ENCODE measurements at places on chromosomes 12 and 14.

DNA sequence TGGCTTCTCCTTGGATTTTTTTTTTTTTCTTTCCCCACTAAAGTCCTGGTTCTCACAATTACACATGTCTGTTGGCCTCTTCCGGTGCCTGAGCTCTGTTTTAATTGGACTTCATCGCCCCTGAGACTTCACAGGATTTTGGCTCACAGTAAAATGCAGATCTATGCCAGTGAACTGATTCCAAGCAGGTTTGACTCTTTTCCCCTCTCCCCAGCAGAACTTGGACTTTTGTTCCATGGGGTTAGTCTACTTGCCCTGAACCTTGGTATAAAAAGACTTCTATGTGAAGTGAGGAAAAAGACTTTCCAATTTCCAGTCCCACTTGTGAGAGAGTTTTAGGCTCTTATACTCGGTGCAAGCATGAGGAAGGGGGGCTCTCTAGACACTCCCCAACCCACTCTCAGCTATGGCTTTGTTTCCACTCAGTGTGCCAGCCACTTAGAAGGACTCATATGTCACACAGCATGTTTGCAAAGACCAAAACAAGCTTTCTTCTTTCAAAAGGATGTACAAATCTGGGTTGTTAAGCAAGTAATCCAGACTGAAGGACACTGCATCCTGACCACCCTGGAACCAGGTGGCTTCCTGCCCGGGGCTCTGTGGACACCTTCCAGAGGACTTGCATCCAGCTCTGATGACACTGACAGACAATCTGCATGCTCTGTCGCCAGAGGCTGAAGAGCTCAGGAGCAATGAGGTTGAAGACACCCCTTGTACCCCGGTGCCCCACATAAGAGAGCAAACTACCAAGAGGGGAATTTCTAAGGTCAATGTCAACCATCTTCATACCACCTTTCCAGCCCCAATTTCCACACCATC is 221.9 kb upstream of the EGLN3 start:
- DNase-seq = no peak

GRCh38 chr14:26605602-26606001 is 7.8 kb upstream of the NOVA1 start:
- DNase-seq = no peak

GRCh38 chr14:72636094-72636493 is 257.8 kb downstream of the DPF3 start:
- DNase-seq = peak; percentile 51

DNA sequence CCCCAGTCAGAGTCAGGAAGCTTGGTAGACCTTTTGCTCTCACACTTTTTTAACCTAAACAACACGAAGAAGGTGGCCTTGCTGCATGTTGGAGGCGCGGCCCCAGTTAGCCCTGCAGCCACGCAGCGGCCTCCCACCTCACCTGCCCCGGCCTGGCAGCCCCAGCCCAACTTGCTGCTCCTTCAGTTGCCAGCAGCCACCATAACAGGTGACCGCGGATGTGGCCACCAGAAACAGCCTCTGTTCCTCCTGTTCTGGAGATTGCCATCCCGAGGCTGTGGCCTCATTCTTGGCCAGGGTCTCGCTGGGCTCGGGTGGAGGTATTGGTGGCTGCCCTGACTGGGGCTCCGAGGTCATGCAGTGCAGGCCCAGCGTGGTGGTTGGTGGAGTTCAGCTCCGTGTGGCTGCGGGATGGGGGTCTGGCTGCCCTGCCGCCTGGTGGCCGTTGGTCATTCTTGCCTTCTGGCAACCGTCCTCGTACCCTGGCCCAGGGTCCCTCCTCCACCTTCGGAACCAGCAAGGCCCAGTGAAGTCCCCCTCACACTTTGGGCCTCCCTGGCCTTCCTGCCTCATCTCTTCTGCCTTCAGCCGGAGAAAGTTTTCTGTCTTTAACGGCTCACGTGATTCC is 20.7 kb upstream of the TEX22 start:
- no peak for DNase-seq

DNA sequence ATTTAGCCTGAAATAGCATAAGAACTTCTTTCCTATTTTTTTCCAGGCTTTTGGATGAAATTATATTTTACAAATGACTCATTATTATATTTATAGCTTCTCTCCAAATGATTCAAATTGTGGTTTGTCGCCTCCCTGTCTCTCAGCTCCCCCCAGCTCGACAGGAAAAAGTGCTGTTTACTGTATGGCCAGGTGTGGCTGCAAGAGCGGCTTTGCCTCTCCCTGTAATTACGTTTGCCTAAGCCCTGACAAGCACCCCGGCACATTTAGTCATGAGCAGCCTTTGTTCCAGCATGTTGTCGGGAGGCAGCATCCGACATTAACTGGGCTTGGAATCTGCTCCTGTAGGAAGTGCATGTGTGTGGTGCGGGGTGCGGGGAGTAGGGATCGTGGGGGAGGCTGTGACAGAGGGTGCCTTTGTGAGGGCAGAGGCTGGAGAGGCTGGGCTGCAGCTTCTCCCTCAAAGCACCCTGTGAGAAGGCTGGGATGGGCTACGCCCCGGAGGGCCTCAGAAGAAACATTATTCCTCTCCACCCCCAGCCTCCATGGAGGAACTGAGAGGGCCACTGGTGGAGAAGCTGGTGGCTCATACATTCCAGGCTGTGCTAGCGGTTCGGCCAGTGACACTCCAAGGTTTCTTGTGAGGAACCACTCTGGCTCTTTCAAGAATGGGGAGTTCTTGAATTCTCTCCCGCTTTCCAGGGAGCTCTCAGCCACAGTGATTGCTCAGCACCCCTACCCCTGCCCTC is 42.1 kb upstream of the CTDSP2 start:
- no peak for DNase-seq

DNA sequence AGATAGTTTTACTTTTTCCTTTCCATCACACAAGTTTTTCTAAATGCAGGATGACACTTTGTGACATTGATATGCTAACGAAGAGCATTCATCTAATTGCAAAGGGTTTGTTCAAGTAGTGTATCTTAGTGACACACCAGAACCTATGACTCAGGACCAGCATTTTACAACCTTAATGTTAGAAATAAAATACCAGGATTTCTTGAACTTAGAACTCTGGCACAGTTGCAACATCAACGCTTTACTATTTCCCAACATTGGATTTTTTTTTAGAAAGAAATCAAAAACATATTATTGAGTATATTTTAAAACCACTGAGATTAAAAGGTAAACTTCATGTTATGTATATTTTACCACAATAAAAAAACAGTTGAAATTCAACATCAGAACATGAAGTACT is 17.9 kb upstream of the PLEKHG6 start:
- DNase-seq = no peak

DNA sequence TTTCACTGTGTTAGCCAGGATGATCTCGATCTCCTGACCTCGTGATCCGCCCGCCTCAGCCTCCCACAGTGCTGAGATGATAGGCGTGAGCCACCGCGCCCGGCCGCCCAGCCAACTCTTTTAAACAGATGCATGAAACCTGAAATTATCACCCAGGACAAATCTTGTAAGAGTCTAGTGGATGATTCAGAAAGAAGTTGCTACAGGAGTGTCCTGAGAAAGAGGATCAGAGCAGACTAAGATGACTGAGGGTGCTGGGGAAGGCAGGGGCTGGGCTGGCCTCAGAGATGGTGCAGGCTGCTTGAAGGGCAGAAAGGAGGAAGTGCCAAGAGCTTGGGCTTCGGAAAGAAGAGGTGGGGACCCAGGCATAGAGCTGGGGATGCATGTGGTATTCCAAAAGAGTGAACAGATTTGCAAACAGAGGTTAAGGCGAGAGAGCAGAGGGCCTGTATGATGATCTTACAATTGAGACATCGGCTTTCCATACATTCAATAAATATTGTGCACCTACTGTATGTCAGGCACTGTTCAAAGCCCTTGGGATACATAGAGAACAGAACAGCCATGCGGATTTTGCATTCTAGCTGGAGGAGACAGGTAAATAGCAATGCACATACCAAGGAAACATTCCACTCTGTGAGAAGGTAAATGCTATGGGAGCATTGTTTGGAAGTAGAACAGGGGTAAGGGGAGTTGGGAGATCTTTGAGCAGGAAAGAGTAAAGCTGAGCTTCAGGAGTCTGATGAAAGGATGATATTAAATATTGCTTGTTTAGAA is 7.4 kb upstream of the CD9 start:
- DNase-seq = no peak

- no peak for DNase-seq
Observed at GRCh38 chr12:77510985-77511384, 319.7 kb upstream of the NAV3 start.

DNA sequence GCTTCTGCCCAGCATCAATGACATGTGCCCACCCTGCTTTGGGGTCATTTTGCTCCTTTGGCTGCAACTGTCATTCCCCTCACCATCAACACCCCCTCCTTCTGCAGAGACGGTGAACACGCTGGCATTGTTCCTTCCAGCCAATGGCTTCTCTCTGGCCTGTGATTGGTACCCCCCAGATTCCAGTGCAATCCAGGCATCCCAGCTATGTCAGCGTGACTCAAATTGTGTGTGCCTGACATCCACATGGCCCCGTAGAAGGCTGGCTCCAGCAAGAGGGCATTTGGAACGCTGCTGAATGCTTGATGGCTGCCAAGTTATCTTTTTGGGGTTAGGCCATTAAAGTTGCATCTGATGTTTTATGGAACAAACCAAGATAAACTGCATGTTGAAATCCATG is 21.0 kb upstream of the CCND2 start:
- no peak for DNase-seq

GRCh38 chr12:11872055-11872454 is 198.7 kb upstream of the BCL2L14 start:
- DNase-seq = no peak

DNA sequence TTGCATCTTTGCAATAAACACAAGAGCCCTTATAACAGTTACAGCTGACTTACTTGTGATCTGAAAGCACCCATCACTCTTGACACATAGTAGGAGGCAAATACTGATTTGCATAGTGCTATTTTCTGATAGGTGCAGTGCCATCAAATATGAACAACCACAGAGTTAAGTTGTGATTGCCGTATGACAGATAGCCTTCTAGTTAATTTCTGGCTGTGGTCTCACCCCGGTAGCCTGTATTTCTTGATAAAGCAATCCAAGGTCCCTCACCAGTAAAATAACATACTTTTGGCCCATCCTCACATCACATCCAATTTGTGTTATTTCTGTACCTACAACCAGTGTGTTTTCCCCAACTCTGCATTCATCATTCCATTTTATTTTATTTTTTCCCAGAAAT is 23.3 kb upstream of the STYK1 start:
- no peak for DNase-seq

DNA sequence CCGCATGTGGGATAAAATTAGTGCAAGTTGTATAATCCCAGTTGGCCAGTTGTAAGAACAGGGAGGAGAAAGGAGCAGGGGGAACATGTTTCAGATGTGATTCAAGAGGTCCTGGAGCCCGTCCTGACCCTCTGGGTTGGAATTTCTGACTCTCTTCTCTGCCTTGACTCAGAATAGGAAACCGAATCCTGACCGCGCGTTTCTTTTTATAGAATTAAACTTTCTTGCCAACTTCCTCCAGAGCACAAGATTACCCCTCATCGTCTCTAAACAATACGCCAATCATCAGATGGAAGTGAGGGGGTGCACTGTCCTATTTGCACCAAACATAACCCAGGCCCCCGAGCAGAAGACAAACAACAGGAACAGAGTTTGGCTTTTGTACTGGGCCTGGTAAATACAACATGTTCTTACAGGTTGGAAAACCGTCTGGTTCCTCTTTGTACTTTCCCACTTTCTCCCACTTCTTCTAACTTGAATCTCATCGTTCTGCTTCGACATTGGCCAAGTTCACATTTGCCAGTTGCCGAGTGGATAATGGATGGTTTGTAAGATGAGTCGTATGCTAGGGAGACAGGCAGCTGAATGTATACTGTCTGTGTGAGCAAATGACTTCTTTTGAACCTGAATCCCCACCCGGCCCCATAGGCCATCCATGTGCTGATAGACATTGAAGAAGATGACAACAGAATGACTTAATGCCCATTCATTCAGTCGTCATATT is 42.6 kb upstream of the MED13L start:
- DNase-seq = peak; percentile 95

DNA sequence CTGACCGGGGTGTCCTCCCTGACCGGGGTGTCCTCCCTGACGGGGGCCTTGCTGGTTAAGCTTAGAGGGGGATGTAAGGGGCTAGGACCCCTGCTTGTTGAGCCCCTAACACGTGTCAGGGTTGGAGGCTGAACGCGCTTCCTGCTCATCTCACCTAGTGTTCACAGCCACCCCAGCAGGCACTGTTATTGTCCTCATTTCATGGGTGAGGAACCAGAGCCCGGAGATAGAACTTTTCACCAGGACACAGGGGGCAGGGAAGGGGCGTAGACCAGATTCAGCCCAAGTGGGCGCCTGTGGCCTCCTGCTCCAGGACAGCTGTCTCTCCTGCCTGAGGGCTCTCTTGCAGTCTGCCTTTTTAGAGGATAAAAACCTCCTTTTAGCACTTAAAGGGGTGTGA is 236.3 kb downstream of the GLT1D1 start:
- DNase-seq = no peak

DNA sequence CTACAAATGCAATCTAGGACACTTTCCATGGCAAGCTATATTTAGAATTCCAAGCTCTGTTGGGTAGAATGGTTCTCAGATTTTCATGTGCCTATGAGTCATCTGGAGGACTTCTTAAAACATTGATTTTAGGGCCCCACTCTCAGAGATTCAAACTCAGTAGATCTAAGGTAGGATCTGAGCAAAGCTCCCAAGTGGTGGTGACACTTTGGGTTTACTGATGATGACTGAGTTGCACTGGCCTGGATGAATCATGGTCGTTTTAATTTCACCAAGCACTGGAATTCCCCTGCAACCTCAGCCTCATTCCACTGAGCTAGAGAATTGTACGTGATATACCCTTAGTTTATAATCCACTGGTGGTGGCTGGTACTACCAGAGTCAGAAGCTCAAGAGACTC is 86.5 kb downstream of the PPM1H start:
- no peak for DNase-seq

DNA sequence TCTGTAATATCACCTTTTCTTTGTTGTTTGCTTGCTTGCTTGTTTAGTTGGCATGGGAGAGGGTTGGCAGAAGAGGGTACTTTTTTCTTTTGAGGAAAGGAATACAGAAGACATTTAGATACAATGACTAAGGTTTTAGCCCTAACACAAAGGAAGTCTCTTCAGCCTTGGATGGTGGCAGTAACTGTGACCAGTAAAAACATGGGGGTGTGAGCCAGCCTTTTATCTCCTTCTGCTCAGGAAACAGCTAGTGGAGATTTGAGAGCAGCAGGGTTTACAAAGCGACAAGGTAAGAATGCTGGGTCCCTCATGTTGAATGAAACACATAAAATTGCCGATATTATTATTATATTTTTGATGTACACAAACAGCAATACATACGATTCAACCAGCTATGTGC is 40.4 kb downstream of the SLC8A3 start:
- no peak for DNase-seq

- DNase-seq = no peak
Observed at GRCh38 chr12:46557539-46558373, 185.2 kb upstream of the SLC38A2 start.
